ENCODE measurements at places on chromosomes 16 and 17.

- no peak for DNase-seq
These were observed 29.5 kb downstream of the TNFRSF13B start for GRCh38 chr17:16942141-16943031.

- no peak for DNase-seq
These were observed at the start of gene UNC13D for GRCh38 chr17:75843577-75844529. UNC13D (minus strand) TSS chr17:75844404; CDS start chr17:75844337, 67 bp downstream.

GRCh38 chr17:7853691-7854038 is 1.2 kb upstream of the TMEM88 start:
- DNase-seq, result no peak

DNA sequence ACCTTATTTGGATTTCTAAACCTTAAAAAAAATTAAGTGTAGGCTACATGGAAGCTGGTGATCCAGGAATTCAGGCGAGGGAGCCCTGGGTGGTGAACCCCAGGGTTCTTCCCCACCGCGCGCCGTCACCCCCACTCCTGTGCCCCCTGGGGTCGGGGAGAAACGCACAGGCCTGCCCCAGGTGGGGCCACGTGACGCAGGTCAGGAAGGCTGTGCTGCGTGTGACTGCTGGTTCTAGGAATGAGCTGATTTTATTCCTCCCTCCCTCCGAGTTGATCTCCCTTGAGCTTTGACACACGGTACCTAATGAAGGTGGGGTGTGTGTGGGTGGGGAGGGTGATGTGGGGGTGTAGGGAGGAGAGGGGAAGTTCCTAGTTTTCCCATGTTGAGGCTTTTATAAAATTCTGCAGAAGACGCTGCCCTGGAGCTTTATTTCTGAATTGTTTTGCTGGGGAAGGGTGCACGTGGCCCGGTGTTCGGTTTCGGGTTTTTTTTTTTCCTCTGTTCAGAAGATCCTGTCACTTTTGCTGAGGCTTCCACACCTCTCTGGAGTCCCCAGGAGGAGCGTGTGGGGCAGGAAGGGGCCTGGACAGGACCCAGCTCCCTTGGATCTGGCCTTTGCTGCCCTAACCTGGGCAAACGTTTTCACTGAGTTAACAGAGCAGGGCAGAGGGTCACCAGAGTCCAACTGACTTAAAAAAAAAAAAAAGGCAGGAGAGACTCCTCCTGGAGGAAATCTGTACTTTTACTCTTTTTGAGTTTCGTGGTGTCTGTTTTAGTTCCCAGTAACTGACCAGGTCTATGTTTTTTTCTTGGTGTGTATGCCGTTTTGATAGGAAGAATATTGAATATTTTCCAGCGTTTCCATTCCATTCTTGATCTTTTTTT is 55.8 kb upstream of the GSE1 start:
- no peak for DNase-seq

GRCh38 chr16:31248344-31248743 is 11.4 kb upstream of the ITGAM start:
- no peak for DNase-seq

DNA sequence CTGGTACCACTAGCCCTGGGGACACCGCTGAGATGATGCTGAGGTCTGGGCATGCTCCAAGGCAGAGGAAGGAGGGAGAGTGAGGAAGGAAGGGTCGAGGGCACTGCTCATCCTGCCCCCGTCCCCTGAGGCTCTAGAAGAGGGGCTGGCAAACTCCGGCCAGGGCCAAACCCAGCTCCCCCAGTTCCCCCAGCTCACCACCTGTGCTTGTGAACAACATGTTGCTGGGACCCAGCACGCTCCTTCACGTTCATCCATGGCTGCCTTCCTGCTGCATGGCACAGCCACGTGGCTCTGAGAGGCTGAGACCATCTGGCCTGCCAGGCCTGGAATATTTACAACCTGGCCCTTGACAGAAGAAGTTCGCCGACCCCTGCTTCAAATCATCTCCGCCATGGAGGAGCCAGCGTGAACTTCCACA is 81.2 kb downstream of the RBFOX3 start:
- DNase-seq, result no peak

- no peak for DNase-seq
These were observed 64.9 kb downstream of the MED13 start for GRCh38 chr17:62000186-62000585.

DNA sequence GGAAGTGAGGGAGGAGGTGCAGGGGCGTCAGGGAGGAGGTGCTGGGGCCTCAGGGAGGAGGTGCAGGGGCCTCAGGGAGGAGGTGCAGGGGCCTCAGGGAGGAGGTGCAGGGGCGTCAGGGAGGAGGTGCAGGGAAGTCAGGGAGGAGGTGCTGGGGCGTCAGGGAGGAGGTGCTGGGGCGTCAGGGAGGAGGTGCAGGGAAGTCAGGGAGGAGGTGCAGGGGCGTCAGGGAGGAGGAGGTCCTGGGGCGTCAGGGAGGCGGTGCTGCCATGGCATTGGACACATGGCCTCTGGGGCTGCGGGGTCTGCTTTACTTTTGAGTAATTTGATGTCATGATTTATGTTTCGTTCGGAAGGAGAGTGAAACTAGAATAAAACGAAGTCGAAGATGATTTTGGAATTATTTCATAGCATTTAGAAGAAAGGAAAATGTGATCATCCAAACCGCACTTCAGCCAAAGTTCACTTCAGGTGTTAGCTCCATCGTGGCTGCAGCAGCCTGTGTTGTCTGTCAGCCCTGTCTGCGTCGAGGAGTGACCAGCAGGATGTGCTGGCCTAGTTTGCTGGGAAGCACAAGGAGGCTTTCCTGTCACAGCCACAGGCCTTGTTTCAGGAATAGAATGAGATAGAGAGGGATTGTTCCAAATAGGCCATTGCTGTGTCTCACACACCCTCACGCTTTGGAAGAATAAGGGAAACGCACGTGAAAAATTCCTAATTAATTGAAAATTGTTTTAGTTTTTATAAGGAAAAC is 42.8 kb downstream of the RAB11FIP3 start:
- DNase-seq, result no peak

DNA sequence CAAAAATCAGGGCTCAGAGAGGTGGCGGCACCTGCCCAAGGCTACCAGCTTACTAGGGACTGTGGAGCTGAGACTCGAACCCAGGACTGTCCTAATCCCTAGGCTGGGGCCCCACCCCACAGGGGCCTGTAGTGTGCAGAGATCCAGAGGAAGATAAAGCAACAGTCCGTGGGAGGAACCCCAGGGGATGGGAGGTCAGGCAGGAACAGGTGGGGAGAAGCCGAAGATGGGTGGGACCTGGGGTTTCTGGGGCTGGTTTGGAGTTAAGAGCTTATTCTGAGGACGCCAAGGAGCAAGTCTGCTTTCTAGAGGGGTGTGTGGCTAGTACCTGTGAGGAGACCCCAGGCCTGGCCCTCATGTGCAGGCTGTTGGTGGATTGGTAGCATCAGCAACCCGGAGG is 14.9 kb downstream of the C16orf74 start:
- DNase-seq, result no peak

DNA sequence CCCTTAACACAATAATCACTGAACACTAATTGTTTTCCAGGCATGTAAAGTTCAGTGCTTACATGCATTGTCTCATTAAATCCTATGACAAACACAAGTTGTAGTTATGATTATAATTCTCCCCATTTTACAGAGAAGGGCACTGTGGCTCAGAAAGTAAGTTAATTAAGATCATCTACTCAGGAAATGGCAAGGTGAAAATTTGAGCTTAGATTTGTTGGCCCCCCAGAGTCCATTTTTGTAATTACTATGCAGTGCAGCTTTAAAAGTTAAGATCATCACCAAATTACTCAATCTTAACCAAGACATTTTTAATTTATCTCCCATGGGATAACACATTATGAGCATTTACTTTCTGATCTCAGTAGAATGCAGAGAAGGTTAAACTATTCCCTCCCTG is 34.2 kb upstream of the CCL1 start:
- DNase-seq, result no peak

Measured in retinal pigment epithelial cell (primary cell).